ENCODE measurements at places on chromosomes 7 and 10.
A peak's percentile ranks its signal among the peaks of the same experiment; 100 is the strongest.

DNA sequence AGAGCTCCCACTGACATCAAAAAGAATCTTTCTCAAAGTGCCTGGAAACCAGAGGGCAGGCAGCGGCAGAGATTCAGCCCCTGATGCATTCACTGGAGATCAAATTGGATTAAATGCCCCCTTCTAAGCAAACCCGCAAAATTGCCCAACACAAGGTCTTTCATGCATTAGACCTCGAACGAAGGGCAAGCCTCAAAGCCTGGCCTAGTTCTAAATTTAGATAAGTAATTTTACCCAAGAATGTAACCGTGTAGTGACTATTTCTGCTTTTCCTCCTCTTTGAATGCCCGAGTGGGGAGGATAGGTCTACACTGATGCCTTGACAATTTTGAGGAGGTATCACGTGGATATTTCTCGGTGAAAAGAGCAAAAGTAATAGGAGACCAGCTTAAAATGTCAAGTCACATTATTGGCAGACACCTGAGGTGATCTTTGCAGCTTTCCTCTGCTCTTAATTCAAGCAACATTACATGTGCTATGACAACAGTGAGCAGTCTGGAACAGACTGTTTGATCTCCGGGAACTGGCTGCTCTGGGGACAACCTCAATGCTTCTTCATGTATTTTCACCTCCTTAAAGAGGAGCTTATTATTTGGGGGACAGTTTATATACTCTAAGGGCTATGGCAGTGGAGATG, 1263.5 kb upstream of the AUTS2 start:
- DNase-seq = no peak

DNA sequence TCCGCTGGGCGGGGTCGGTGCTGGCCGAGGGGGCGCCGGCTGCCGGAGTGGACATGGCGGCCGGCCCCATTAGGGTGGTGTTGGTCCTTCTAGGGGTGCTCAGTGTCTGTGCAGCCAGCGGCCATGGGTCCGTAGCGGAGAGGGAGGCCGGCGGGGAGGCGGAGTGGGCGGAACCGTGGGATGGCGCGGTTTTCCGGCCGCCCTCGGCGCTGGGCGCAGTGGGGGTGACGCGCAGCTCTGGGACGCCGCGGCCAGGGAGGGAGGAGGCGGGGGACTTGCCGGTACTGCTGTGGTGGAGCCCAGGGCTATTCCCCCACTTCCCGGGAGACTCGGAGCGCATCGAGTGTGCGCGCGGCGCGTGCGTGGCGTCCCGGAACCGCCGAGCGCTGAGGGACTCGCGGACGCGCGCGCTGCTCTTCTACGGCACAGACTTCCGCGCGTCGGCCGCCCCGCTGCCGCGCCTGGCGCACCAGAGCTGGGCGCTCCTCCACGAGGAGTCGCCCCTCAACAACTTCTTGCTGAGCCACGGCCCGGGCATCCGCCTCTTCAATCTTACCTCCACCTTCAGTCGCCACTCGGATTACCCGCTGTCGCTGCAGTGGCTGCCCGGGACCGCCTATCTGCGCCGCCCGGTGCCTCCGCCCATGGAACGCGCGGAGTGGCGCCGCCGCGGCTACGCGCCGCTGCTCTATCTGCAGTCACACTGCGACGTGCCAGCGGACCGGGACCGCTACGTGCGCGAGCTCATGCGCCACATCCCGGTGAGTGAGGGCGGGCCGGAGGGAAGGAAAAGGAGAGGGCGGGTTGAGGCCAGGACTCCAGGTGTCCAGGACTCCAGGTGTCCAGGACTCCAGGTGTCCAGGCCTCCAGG, 9.3 kb upstream of the CHCHD1 start:
- DNase-seq = peak; percentile 84

- no peak for DNase-seq
Measured at GRCh38 chr7:157477550-157478212, 140.9 kb downstream of the DNAJB6 start.

DNA sequence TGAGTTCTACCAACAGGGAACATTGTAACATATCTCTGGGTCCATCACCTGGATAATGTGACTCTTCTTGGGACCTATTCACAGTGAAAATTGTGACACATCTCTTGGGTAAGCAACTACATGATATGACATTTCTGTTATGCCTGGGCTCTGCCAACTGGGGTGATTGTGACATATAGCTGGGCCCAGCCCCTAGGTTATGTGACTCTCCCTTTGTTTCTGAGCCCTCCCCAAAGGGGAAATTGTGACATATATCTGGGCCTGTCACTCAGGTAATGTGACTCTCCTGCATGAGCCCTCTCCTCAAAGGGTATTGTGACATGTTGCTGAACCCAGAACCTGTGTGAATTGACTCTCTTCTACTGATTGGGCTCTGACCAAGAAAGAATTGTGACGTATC, 22.4 kb upstream of the ZNF107 start:
- no peak for DNase-seq

GRCh38 chr10:53233749-53234148, 461.2 kb upstream of the MBL2 start:
- DNase-seq = no peak

- peak; percentile 77 for DNase-seq
Measured at GRCh38 chr10:659688-660141, 29.8 kb downstream of the DIP2C start.

All from cardiac fibroblast (primary cell).